ENCODE measurements at places on chromosomes 2 and 18.
A peak's percentile ranks its signal among the peaks of the same experiment; 100 is the strongest.

GRCh38 chr2:129934044-129934822 lies 45.2 kb upstream of the RAB6C start:
- DNase-seq = no peak

- no peak for DNase-seq
These were observed 300.4 kb upstream of the KCNH7 start for GRCh38 chr2:163138947-163139346.

DNA sequence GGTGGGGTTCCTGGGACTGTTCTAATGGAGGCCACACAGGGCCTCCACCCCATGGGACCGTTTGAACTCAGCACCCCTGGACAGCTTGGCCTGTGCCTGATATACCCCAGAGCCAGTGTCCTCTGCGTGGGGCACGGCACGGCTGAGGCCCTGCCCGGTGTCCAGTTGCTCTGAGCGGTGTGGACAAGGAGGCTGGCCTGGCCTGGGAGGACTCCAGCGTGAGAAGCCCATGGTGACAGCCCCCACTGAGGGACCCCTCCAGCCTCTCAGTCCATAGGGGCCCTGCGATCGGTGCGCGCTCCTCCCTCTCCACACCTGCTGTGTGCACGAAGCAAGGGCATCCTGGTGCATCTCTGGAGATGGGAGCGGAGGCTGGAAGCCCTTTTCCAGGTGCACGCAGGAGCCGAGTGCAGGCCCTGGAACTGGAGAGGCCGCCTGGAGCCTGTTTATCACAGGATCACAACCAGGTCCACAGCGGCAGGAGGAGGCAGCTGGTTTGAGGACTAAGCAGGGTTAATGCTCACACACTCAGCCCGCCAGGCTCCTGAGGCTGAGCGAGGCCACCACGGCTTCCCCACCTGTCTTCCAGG lies 120.2 kb downstream of the PTGR3 start:
- no peak for DNase-seq

DNA sequence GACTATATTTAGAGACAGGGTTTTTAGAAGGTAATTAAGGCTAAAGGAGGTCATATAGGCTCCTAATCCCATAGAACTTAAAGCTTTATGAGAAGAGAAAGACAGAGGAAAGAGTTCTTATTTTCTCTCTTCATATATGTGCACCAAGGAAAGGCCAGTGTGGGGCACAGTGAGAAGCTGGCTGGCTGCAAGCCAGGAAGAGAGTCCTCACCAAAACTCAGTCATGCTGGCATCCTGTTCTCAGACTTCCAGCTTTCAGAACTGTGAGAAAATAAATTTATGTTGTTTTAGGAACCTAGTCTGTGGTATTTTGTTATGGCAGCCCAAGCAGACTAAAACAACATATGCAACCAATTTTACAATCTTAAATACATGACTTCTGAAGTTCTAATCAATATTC lies 31.5 kb upstream of the ATIC start:
- no peak for DNase-seq

DNA sequence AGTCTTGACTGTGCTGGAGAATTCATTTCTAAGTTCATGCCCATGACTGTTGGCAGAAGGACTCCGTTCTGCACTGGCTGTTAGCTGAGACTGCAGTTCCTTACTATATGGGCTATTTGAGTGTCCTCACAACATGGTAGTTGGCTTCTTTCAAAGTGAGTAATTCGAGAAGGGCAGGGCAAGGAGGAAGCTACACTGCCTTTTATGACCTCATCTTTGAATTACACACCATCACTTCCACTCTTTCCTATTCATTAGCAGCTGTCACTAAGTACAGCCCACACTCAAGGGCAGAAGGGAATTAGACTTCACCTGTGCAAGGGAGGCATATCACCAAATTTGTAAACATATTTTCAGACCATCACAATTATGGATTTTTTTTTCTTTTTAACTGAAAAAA lies 55.9 kb upstream of the EPAS1 start:
- no peak for DNase-seq

DNA sequence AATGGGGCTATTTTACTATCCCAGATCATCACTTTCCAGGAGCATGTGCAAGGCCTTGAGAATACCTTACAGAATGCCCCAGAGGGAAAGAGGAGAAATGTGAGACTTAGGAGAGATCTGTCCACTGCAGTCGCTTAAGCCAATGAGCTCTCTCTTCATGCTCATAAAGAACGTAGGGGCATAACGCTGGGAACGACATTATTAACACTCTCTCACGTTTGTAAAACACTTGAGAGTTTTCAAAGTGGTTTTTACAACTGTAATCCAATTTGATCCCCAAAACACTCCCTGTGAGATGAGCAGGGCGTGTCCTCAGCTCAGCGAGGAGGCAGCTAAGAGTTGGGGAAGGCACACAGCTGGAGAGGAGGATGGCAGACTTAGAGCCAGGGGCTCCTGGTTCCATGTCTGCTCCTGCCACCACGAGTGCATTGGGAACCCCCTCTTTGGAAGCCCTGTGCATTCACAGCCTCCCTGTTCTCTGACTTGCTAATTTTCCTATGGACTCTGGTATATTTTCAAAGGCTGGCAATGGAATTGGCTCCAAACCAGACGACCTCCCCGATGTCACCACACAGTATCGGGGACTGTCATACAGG lies 97.4 kb downstream of the PLB1 start:
- DNase-seq = no peak

GRCh38 chr2:196143730-196144131 lies 27.6 kb downstream of the STK17B start:
- DNase-seq = no peak

DNA sequence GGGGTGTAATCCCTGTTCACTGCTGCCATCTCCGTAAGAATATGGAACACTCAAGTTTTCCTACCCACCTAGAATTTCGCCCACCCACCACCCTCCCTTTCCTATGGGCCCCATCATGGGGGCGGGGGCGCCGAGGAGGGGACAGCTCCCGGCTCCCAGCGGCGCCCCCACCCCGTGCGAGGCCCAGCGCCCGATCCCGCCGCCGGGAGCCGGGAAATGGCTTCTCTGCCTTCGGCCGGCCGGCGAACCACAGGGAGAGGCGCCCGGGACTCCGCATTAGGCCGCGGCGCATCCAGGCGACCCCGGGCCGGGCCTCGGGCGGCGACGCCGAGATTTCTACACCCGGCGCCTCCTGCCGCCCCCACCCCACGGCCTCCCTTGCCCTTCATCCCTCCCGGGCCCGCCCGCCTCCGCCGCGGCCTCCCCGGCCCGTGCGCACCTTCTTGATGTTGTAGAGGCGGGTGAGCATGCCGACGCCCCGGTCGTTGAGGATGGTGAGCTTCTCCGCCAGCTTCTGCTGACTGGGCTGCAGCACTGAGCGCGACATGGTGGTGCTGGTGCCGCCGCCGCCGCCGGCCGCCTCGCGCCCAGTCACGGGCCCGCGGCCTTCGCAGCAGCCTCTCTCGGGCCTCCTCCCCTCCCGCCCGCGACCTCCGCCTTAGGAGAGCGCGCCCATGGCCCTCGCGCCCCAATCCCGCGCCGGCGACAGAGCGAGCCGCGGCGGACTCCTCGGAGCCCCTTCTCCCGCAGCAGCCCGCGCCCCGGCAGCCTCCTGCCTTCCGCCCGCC lies 510 bp downstream of the NCKAP1 start:
- peak; percentile 40 for DNase-seq

- DNase-seq = no peak
These were observed 6.8 kb upstream of the COLEC11 start for GRCh38 chr2:3588084-3588483.

- no peak for DNase-seq
These were observed 36.2 kb upstream of the RHOB start for GRCh38 chr2:20410556-20411277.

- no peak for DNase-seq
These were observed 291.6 kb downstream of the PLCL1 start for GRCh38 chr2:198096002-198096401.

GRCh38 chr2:54503192-54503591 lies 47.1 kb downstream of the SPTBN1 start:
- no peak for DNase-seq

Data from GOT3 (cell line).